Fibroblast of skin of left quadriceps (primary cell): ENCODE measurements at places on chromosomes 12 and 14.

GRCh38 chr12:45833401-45833800 is 103.9 kb downstream of the ARID2 start:
- no peak for DNase-seq

DNA sequence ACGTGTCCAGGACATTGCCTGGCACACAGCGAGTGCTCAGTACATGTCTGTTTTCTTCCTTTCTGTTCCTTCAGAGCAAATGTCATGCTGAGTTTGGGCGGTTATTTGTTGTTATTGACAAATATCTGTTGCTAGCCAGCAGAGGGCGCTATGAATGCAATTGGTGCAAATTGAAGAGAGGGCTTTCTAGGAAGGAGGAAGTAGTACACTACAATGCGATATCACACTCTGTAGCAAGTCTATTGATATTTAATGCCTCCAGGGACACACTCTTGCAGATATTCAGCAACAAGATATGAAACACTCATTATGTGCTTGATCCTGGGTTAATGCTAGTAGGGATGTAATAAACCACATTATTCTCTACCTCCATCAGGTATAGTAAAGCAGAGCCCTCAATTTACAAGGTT is 267.3 kb upstream of the SRRM4 start:
- DNase-seq, result no peak

GRCh38 chr12:27385766-27386564 is 53.3 kb downstream of the BMAL2 start:
- DNase-seq, result no peak

GRCh38 chr14:36408388-36408787 is 88.0 kb upstream of the MBIP start:
- no peak for DNase-seq

GRCh38 chr14:64184103-64184729 is 110.0 kb downstream of the ESR2 start:
- no peak for DNase-seq

GRCh38 chr12:56315249-56315621 is 553 bp downstream of the CNPY2 start:
- no peak for DNase-seq
